ENCODE measurements at places on chromosomes 13 and 19.

GRCh38 chr13:46682707-46683106, 114.3 kb downstream of the ESD start:
- no peak for DNase-seq

DNA sequence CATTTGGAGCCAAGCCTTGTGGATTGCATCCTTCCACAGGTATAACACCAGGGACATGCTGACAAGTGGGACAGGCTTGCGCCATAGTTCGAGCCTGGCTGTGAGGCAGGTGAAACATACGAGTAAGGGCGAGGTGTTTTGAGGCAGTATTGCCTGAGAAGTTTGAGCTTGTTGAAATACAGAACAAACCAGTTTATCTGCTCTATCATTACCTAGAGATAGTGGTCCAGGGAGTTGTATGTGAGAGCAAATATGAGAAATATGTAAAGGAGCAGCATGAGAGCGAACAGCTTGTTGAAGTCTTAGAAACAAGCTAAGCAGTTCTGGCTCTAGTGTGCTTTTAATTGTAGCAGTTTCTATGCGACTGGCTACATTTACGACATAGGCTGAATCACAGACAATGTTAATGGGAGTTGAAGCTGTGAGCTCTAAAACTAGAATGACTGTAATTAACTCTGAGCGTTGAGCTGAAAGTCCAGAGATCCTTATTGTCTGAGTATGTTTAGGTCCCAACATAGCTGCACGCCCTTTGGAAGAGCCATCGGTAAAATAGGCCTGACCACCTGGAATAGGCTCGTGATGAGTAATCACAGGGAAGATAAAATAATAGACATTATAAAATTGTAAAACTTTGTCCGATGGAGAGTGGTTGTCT, 8.2 kb downstream of the ZNF439 start:
- no peak for DNase-seq

DNA sequence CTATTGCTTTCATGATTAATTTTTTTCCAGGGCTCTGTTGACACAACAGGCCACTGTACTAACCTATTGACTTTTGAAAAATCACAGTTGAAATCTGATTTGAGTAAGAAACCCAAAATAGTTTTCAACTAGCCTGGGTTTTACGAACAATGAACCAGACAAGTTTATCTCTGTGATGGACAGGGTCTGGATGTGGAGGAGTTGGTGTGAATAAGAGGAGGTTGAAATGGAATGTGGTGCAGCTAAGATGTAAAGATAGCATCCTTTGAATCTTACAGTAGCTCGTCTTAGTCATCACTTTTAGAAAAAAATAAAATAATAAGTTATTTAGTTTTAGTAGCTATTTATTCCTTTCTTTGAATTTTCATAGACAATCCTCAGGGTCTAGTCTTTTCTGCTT, 8.3 kb upstream of the OXGR1 start:
- DNase-seq = no peak

GRCh38 chr19:15129856-15130585, 22.8 kb downstream of the SYDE1 start:
- DNase-seq = no peak

DNA sequence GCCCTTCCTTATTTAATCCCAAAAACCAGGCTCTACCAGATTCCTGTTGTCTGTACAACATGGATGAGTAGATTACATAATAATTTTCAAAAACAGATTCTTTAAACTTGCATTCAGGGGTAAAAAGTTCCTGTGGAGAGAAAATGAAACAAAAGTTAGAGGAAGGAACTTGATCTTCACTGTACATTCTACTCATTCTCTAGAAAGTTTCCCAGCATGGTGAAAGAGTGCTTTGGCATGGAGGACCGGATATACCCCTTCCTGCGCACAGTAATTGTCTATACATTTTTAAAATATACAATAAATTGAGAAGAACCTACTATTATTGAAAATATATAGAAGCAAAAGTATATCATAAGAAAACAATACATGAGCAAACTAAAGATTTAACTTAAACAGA, 274.2 kb downstream of the ITGBL1 start:
- no peak for DNase-seq

DNA sequence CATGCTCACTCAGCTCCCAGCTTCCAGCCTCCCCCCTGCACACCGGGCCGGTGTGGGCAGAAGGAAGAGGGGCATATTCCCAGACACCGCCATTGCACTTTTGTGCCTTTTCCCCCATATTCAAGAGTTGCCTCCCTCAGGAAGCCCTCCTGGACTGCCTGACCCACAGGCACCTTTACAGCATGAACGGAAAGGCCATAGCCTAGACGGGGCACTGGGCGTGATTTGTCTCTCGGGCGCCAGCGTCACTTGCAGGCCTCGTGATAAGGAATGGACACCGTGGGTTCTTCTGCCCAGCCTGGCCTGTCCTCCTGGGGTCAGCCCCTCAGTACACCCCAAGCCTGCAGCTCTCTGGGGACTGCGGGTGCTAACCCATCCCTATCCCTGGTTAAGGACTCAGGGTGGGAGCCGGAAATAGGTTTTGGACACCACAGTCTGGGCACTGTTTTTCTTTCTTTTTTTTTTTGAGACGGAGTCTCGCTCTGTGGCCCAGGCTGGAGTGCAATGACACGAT, 933 bp upstream of the UQCR11 start:
- DNase-seq = no peak

DNA sequence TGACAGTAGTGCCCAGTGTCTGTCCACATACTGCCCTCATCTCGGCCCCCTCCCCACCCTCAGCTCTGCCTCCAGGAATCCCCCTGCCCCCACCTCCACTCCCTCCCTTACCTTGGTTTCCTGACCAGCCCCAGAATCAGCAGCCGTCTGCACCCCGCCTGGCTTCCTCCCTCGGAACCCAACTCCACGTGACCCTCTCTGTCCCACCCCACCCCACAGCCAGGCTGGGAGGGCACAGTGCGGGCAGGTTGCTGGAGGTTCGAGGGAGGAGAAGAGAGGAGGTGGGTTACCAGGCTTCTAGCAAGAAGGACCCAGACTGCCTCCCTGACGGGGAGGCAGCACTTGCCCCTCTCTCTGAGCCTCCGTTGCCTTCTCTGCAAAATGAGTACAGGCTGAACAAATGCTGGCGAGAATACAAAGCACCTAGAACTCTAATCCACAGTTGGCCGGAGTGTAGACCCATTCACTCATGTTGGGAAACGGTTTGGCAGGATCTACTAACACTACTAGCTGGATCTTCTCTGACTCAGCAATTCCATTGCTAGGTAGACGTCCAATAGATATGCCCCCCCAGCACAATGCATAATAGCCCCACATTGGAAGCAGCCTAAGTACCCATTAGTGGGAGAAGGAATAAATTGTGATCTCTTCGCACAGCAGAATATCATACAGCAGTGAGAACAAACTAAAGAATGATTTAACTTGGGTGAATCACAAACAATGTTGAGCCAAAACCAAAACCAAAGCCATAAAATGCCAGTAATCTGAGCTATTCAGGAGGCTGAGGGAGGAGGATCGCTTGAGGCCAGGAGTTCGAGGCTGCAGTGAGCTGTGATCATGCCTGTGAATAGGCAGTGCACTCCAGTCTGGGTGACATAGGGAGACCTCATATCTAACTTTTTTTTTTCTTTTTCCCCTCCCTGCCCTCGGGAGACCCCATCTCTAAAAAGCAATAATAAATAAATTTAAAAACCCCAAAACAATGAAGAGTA, at the start of gene RASAL3:
Gene RASAL3 (minus strand): TSS at position 151 of the 992 bp plus-strand sequence. CDS start 186 bp downstream, outside the sequence.
- DNase-seq = no peak

- DNase-seq = no peak
These were observed 124.7 kb upstream of the VSTM2B start for GRCh38 chr19:29400917-29401711.

GRCh38 chr13:79485014-79485811, 4.3 kb downstream of the NDFIP2 start:
- no peak for DNase-seq
